ENCODE measurements at places on chromosomes 1 and 21. TPM values are rescaled to one million over a fixed set of nuclear protein-coding genes. Genes with fewer than 3 reads are reported as not detected.

GRCh38 chr1:9451081-9451480 lies 88.2 kb upstream of the SLC25A33 start:
- peak; percentile 88 for DNase-seq

DNA sequence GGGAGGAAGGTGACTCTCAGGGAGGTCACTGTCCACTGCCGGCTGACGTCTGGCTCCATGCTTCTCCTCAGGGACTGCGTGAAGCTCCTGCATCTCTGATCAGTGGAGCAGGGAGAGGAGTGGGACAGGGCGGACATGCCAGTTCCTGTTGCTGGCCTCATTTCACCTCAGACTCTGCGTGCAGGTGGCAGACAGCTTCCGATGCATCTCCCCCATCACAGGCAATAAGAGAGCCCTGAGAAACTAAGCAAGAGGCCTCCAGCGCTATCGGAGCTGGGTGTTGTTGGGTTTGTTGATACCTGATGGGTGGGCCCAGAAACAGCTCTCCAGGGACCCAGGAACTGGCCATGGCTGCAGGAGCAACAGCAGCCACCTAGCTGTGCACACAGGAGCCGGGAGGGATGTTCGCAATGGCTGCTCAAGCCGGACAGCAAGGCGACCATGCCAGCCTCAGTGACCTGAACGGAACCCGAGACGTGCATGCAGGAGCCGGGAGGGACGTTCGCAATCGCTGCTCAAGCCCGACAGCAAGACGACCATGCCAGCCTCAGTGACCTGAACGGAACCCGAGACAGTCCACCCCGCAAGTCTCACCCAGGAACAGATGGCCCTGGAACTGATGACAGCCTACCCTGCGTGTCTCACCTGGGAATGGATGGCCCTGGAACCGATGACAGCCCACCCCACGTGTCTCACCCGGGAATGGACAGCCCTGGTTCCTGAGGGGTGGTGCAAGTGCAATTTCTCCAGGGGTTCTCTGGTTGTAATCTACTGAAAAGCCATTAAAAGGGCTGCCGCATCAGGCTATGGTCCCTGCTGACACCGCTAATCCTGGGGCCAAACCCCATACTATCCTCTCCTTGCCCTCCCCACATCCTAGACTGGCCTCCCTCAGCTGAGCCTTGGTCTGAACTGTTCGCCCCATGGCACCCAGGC lies 14.2 kb upstream of the PCBP3 start:
- no peak for DNase-seq

DNA sequence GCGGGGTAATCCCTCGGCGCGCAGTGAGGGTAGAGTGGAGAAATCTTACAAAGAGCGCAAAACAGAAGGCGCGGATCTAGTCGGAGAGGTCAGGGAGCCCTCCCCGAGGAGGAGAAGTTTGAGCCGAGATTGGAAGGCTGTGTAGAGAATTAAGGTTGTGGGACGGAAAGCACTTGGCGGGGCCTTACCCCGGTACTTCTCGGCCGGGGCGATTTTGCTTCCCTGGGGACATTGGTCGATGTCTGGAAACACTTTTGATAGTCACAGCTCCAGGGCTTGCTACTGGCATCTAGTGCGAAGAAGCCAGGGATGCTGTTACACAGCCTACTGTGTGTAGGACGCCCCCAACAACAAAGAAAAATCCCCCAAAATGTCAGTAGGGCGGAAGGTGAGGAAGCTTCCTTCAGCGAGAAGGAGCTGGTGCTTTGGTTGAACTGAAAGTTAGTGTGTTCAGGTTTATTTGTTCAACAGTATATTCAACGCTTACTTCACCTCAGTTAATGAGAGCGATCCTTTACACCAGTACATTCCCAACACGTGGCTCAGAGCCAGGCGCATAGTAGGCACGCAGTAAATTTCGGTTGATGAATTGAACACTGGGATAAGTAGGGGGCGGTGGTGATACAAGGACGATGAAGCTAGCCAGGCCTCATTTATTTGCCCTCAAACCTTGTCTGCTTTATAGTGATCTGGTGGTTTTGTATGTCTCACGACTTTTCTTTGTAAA lies 807 bp downstream of the CEP85 start:
- DNase-seq, result peak; percentile 32

GRCh38 chr1:169484101-169484500 lies 1.6 kb downstream of the SLC19A2 start:
- no peak for DNase-seq

GRCh38 chr1:233940908-233941307 lies 36.4 kb downstream of the SLC35F3 start:
- no peak for DNase-seq

DNA sequence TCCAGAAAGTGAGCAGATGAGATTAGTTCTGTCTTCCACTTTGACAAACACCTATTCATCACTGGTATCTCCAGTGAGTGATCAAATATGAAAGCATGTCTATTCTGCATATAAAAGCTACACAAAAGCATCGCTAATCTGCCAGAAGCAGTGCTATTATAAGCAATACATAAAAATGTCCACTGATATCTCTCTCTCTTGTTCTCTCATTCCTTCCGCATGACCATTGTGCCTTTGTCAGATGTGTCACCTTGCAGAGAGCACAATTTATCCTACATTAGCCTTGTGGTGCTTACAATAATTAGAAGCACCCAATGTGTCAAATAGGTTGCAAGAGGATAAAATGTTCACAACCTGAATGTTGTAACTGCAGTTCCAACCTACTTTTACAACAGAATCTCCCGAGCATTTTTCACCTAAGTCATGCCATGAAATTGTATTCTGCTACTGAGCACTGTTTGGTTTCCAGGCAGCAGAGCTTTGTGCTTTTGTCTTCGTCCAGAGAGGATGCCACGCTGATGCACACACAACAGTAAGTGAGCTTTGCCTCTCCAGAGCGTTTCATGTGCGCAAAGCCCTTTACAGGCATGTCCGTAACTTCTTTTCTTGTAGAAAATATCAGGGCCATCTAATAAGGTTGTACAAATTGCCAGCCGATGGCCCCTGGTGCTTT lies 198.7 kb upstream of the PLD5 start:
- no peak for DNase-seq

DNA sequence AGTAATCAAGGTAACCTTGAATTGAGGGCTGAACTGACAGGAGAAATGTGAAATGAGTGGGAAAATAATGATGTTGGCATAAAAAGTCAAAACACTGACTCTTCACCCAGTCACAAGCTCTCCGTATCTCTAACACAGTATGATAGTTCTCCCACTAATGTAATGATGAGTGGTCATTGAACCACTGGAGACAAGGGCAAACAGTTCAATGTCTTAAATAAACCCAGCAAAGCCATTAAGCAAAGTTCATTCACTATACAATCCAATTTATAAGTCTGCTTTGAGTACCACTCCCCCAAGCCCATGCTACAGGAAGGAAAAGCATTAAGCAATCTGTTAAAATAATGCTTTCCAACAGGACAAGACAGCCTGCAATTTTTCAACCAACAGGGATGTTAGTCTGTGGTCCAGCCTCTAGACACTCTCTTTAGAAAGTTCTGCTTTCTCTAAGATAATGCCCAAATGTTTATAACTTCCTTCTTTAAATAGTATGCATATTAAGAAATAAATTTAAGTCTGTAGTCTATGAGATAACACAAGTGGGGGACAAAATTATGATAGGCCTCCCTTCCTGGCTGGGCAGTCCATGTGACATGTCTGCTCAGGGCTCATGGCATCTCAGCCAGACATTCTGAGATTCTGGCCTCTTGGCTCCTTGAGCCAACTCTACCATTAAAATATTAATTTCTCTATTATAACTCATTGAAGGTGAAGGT lies 25.5 kb upstream of the DDAH1 start:
- no peak for DNase-seq

GRCh38 chr21:42122808-42123207 lies 51.7 kb downstream of the UMODL1 start:
- no peak for DNase-seq

DNA sequence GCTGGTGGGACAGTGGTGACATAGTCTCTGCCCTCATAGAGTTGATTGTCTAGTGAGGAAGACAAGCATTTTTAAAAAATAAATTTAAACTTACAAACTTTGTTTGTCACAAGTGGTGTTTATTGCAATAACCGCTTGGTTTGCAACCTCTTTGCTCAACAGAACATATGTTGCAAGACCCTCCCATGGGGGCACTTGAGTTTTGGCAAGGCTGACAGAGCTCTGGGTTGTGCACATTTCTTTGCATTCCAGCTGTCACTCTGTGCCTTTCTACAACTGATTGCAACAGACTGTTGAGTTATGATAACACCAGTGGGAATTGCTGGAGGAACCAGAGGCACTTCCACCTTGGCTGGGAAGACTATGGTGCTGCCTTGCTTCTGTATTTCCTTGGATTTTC lies 58.4 kb downstream of the LAMC2 start:
- no peak for DNase-seq

DNA sequence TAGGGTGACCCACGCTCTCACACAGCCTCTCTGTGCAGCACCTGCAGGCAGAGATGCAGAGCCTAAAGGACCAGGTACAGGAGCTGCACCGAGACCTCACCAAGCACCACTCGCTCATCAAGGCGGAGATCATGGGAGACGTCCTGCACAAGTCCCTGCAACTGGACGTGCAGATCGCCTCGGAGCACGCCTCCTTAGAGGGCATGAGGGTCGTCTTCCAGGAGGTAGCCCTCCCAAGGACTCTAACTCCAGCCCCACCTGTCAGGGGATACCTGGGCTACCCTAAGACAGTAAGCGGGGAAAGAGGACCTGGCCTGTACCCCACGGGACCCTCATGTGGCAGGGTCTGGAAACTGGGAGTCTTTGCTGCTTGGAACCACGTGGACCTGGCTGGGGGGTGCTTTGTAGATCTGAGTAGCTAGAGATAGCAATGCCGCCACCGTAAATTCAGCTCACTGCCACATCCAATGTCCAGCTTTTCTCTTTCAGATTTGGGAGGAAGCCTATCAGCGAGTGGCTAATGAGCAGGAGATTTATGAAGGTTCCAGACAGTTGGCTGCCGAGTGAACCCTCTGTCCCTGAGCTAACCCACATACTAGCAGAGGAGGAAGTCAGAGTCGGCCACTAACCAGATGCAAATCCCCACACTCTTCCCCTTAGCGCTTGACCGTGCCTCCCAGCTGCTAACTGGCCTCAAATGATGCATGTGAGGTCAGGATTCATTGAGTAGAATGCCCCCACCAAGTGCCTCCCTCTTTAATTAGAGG lies 6.5 kb downstream of the RNF207 start:
- no peak for DNase-seq

- no peak for DNase-seq
These were observed 3.3 kb downstream of the CHRM3 start for GRCh38 chr1:239389703-239390102.

DNA sequence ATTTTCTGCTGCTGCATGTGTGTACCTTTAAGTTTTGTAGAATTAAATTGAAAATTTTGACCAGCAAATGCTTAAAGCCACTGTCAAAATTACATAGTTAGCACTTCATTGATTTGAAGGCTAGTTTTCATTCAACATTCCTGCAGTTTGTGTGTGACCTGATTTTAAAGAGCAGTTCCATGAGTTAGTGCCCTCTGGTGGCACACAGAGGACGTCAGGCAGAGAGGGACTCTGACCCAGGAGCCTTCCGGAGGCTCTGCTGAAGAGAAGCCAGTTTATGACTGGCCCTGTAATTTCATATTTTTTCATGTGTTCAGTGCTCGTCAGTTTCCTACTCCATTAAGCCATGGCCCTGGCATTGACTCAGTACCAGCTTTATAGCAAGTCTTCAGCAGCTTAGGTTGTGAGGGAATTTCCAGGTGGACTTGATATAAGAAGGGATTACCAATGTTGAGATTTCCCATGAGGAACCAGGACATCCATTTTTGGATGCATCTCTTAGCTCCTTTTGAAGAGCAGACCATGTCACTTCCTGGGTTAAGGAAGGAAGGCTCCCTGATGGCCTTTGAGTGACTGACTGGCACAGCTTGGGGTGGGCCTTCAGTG lies 104.7 kb downstream of the CAMTA1 start:
- DNase-seq, result peak; percentile 74

- no peak for DNase-seq
These were observed 392.6 kb upstream of the DEPDC1 start for GRCh38 chr1:68889471-68889870.

DNA sequence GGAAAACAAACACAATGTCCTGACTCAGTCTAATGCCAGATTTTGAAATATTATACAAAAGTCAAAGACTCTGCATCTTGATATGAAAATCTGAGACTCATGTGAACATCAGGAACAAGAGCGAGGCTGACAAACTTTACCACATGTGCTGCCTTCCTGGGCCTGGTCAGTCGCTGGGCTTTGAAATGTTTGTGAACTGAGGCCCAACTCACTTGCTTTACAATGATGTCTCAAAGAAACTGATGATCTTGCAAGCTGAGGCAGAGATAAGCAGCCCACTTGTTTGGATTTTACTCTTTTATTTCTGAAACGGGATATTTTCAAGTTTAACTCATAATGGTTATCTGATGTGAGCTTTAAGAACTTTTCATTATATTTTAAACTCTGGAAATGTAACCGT lies 2.1 kb downstream of the BCAR3 start:
- DNase-seq, result no peak

DNA sequence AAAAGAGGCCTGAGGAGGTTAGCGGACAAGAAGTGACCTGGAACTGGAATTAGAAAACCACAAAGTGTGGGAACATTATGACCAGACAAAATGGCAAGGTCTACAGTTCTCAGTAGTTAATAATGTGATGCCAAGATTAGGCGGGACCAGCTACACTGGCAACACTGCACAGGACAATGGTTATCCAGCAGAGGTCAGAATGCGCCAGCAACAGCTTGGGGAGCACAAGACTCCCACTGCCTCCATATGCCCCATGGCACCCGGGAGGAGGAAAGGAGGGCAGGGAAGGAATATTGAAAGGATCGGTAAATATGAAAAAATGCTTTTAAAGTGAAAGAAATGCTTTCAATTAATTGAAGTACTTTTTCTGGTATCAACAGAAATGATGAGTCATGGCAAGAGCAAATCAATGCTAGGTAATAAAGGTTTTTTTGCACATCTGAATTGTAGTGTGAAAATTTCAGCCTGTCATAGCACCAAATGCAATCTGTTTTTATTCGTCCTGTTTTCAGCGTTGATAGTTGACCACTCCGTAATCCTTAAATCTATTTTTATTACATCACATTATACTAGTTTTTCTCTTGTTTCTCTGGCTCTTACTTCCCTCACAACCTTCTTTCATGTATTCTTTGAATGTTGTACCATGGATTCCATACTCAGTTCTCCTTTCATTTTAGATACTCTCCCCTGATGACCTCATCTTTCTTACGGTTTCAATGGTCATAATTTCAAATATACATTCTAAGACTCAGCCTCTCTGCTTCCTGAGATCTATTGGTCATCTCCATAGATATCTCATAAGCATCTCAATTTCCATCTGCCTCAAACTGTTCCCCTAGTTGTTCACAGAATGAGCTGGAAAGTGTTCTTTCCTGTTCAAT lies 30.7 kb downstream of the VCAM1 start:
- DNase-seq, result peak; percentile 35

GRCh38 chr1:9129266-9130041 lies 552 bp upstream of the GPR157 start:
- DNase-seq, result peak; percentile 81

GRCh38 chr1:229536982-229537381 lies 21.5 kb downstream of the ABCB10 start:
- no peak for DNase-seq

- DNase-seq, result no peak
These were observed at the start of gene CSF3R for GRCh38 chr1:36482724-36483388. Gene CSF3R, minus strand, starts transcription at chr1:36482913. Its CDS starts 3,417 bp downstream, at chr1:36479496.

DMAP1 gene
- 3.3 TPM for total RNA-seq

AADACL3 gene
- not detected for total RNA-seq

PTGS2 gene
- 1.4 TPM for total RNA-seq

PFDN2 gene
- 84.1 TPM for total RNA-seq

Measured in SK-MEL-5 (cell line).